Stimulated activated CD4-positive, alpha-beta T cell treated with anti-CD3 and anti-CD28 coated beads, TNF-alpha, amount 100 ng/mL, for 4 hours (primary cell): ENCODE measurements at places on chromosomes 2 and 18.

GRCh38 chr2:142100139-142100873 lies 30.5 kb downstream of the LRP1B start:
- DNase-seq, result no peak

DNA sequence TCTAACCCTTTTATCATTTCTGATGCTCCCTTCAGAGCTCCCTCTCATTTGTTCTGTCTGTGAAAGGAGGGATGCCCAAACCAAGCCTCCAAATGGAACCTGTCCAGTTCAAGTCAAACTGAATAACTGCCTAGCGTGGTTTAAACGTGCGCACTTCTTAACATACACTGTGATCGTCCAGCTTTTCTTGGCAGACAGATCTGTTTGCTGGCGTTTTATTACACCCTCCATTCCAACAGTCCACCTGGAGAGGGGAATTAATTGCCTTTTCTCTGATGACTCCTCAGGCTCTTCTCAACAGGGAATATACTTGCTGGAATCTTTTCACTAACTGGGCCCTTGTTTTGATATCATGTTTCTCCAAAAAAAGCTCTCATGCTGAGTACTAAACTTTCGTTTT lies 379.2 kb upstream of the POU3F3 start:
- no peak for DNase-seq

DNA sequence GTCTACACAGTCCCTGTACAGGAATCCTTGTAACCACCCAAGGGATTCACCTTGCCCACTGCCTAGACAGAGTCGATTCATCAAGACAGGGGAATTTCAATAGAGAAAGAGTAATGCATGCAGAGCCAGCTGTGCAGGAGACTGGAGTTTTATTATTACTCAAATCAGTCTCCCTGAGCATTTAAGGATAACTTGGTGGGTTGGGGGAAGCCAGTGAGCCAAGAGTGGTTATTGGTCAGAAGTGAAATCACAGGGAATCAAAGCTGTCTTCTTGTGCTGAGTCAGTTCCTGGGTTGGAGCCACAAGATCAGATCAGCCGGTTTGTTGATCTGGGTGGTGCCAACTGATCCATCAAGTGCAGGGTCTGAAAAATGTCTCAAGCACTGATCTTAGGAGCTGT lies 17.8 kb upstream of the FAM98A start:
- no peak for DNase-seq

GRCh38 chr2:1599301-1600085 lies 144.8 kb downstream of the PXDN start:
- no peak for DNase-seq

GRCh38 chr2:193461431-193461934 lies 1266.8 kb upstream of the TMEFF2 start:
- no peak for DNase-seq
